ENCODE measurements at places on chromosomes 7 and 10.

DNA sequence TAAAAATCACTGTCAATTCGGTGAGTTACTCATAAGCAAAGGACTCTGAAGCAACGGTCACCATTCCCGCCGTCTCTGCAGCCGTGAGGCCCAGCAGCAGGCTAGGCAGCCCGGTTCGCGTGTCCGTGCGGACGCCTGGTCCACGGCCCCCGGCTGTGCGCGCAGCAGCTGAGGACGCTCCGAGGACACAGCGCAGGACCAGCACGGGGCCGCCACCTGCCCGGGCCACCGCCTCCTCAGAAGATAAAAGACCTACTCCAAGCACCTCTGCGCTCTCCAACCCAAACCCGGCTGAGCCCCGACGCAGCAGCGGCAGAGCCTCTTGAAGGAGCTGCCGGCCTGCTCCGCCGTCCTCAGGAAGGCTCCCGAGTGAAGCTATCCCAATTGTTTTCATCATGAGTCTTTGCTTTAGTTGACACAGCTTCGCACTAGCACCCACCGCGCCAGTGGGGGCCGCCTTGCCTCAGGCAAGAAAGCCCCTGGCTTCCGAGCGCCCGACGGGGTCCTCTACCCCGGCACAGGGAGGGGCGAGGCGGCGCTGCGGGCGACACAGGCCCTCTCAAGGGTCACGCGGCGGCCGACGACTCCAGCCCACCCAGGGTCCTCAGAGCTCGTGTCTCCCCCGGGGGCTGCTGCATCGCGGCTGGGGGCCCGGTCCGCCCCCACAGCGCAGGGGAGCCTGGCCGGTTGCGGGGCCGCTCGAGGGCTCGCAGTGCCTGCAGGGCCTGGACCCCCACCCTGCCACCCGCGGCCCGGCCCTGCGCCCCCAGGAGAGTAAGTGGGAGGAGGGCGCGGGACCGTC lies 16.9 kb upstream of the GPR146 start:
- no peak for DNase-seq

DNA sequence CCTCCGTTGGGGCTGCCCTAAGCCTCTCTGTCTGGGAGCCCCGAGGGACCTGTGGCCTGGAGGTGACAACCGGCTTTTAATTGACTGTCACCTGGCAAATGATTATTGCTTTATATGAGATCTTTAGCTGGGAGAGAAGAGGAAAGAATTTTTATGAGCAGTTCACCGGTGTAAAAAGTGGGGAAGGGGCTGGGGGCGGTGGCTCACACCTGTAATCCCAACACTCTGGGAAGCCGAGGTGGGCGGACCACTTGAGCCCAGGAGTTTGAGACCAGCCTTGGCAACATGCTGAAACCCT lies 2.6 kb upstream of the COX19 start:
- no peak for DNase-seq

- no peak for DNase-seq
Observed at GRCh38 chr7:11831156-11831735, 752 bp downstream of the THSD7A start.

DNA sequence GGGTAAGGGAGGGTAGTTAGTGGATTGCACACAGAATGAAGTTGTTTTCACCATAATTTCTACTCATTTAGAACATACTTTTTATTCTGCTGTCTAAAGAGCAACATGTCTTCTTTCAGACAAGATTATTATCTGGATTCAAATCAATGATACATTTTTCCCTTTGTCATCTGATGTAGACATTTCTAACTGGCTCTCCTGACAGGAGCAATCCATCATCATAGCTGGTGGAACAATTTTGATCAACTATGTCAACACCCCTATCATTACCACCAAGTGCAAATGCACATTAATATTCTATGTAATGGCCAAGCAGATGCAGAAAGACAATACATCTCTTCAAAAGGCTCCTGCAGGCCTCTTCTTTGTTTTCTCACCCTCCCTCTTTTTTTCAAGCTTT lies 672.9 kb upstream of the LRRTM3 start:
- no peak for DNase-seq

GRCh38 chr10:43754569-43755260 lies 106.0 kb upstream of the ZNF32 start:
- no peak for DNase-seq

DNA sequence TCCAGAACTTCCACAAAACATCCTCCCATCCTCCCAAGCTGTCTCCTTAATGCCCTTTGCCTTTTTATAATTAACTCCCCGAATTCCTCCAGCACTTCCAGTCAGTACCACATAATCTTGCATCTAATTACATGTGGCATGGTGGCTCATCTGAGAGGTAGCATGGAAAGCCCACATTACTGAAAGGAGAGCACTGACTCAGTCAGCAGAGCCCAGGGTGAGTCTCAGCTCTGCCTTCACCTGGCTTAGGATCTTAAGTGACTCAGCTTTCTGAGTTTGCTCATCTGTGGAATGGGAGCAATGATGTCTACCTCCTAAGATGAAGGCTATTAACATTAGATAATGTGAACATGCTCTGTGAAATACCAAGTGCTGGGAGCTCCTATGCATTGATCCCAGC lies 433.9 kb downstream of the SORCS3 start:
- no peak for DNase-seq

- DNase-seq, result no peak
Observed at GRCh38 chr10:77970869-77971803, 44.6 kb upstream of the DLG5 start.

- DNase-seq, result no peak
Observed at GRCh38 chr10:12491491-12491890, 142.1 kb downstream of the CAMK1D start.

DNA sequence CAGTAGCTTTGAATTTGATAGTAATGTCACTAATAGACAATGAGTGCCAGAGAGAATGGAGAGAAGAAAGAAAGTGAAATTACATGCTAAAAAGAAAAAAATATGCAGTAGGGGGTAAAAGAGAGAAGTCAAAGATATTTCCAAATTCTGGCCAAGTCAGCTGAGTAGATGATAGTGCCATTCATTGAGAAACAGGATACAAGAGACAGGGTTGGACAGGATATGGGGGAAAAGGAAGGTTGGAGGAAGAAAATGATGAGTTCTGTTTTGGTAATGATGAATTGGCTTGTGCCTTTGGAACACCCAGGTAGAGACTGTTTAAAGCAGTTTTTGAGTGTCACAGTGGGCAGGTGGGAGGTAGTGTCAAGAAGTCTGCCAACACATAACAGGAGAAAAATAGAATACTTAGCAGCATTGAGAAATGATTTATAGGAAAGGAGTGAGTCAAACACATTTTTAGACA lies 78.3 kb downstream of the LRRC17 start:
- no peak for DNase-seq

GRCh38 chr7:1044189-1045068 lies at the start of gene GPR146:
Gene GPR146, plus strand, starts transcription at chr7:1044546. Its CDS starts 12,970 bp downstream, at chr7:1057516.
- peak; percentile 93 for DNase-seq

DNA sequence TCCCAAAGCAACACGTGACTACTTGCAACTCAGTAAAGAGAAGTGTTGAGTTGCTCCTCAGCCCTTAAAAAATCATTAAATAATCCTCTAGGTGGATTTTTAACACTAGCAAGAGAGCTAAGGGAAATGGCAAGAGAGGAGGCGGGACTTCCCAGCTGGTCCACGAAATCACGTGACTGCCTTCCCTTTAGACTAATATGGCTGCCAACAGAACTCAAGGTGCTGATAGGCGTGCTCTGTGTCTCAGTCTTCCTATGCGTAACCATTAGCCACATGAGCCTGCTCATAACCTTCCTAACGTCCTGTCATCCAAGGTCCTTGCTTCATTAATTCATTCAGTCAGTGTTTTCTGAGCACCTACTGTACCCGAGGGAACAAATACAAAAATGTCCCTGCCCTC lies 66.0 kb downstream of the RSU1 start:
- DNase-seq, result no peak

GRCh38 chr10:36021096-36021495 lies 379.0 kb upstream of the FZD8 start:
- DNase-seq, result no peak

- no peak for DNase-seq
Observed at GRCh38 chr7:9657257-9657656, 1223.8 kb downstream of the NXPH1 start.

DNA sequence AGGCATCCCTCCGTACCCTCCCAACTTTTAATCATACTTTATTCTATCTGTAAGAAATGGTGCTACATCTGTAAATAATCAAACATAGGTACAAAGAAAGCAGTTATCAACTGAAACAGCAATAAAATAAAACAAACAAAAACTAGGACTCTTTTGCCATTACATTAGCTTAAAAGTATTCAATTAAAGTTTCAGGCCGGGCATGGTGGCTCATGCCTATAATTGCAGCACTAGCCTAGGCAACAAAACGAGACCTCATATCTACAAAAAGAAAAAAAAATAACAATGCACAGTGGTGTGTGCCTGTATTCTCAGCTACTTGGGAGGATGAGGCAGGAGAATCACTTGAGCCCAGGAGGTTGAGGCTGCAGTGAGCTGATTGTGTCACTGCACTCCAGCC lies 161.9 kb downstream of the SGMS1 start:
- DNase-seq, result no peak

GRCh38 chr10:122301055-122301810 lies 30.1 kb downstream of the BTBD16 start:
- DNase-seq, result no peak

GRCh38 chr10:652233-652632 lies 37.2 kb downstream of the DIP2C start:
- DNase-seq, result no peak
